ENCODE measurements at places on chromosomes 3 and 15.

DNA sequence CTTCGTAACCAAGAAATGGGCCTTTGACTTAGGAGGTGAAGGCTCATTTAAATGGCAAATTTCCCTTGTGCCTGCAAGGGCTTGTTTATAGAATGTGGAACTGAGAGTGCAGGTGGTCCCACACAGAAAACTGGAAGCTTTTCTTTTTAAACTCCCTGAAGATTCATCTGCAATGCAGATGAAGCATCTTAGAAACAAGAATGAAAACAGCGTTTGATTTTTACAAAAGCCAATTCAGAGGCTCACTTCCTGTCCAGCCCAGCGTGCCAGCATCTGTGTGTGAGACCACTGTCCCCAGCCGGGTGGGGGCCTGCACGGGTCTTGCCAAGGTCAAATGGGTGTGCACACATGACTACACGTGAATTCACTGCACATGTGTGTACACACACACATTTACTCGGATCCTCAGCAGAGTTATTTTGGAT, 94.7 kb downstream of the LINGO1 start:
- DNase-seq = no peak

DNA sequence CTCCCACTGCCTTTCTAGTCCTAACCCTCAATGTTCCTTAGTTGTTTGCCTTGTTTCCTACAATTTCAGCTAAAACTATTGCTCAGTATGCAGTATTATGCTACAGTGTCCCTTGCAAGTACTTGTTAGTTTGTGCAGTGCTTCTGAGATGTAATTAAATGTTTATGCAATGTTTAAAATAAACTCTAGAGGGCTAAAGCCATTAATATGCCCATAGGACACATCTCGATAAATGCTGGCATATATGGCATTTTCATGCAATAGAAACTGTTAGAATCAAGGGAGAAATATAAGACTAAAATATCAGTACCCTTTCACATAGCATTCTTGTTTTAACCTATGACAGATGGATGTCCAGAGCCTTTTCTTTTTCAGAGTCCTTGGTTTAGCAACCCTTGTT, 59.8 kb upstream of the ACKR4 start:
- DNase-seq = no peak

GRCh38 chr15:56839099-56839498, 79.3 kb upstream of the TCF12 start:
- DNase-seq = no peak

DNA sequence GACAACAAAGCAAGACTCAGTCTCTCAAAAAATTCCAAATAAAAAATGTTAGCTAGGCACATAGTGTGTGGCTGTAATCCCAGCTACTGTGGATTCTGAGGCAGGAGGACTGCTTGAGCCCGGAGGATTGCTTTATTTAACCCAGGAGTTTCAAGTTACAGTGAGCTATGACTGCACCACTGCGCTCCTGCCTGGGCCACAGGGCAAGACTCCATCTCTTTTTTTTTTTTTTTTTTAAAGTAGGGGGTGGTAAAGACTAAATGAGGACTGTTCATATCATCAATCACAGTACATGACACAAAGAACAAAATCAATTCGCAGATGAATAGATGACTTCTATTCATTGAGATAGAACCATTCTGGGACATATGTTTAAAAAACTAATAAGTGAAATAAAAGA, 48.1 kb downstream of the ACAP2 start:
- no peak for DNase-seq

DNA sequence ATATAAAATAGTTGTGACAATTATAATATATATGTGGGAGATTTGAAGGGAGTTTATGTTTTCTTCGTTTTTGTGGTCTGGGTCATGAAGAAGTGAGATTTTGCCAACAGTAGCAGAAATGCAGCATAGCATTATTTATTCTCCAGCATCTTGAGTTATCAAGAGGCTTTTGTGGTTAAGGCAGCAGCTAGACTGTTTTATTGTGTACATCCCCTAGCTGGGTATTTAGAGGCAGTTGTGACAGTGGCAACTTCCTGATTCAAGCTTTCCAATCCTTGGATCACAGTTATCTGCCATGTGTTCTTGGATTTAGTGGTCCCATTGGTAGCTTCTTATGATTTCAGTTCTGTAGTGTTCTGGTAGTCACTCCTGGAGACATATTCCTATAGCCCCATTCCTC, 29.0 kb downstream of the ARIH1 start:
- DNase-seq = no peak

Measured in activated naive CD8-positive, alpha-beta T cell treated with anti-CD3 and anti-CD28 coated beads, Interleukin-2, amount 50 U/mL, for 16 hours (primary cell).